Breast epithelium (tissue), 4 donors: ENCODE measurements at places on chromosomes 4 and X. TPM values are rescaled to one million over a fixed set of nuclear protein-coding genes. Genes with fewer than 3 reads are reported as not detected.

DNA sequence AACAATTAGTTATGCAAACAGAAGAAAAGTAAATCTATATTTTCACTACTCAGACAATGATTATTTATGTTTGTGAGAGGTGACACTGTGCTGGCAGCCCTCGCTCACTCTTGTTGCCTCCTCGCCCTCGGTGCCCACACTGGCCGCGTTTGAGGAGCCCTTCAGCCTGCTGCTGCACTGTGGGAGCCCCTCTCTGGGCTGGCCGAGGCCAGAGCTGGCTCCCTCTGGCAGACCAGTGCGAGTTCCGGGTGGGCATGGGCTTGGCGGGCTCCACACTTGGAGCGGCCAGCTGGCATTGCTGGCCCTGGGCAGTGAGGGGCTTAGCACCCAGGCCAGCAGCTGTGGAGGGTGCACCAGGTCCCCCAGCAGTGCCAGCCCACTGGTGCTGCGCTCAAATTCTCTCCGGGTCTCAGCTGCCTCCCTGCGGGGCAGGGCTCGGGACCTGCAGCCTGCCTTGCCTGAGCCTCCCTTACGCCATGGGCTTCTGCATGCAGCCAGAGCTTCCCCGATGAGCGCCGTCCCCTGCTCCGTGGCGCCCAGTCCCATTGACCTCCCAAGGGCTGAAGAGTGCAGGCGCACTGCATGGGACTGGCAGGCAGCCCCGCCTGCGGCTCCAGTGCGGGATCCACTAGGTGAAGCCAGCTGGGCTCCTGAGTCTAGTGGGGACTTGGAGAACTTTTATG, 902.6 kb downstream of the PDHA2 start:
- DNase-seq = no peak

DNA sequence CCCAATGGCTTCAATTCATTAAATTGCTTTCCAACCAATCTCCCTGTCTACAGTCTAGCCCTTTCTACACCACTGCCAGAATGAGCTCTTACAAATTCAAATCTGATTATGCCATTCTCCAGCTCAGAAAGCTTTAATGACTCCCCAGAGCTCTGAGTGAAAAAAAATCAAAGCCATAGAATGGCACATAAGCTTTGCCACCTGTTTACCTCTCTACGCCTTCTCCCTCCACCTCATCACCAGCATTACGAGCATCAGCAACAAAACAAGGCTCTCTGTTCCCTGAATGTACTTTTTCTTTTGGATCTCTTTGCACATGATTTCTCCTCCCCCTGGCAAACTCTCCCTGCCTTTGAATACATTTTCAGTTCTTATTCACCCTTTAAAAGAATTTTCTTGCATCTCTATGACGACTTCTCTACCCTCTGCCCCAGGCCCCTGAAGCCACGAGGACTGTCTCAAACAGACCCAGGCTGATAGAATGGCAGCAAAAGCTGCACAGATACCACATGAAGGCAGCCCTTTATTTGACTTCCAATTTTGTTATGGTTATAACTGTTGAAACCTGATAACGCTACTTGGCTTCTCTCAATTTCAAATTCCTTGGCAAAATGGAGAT, 516.0 kb downstream of the PCDH7 start:
- no peak for DNase-seq

DNA sequence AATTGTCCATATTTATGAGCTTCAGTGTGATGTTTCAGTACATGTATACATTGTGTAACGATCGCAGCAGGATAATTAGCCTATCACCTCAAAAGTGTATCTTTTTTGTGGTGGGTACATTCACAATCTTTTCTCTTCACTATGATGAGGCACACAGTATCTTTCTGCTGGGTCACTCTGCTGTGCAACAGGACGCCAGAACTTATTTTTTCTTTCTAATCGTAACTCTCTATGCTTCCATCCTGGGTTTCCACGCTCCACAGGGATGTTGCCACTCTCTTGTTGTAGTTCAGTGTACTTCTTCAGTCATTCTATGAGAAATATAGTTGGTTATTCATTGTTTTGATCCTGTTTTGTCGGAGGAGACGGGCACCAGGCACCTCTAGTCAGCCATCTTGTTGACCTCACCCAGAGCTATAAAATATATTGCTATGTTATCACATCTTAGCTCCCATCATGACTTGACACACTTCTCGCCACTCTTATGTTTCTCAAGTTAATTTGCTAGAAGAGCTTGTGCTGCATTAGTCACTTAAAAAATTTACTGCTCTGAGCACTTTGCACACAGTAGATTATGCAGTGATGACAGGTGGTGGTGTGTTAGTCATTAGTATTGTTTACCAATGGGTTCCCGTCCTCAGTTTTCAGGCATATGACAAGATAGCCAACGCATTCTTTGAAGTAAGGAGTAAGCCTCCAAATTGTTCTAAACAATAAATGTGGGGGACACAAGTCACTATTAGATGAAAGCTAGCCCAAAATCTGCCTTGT, 1002.7 kb upstream of the PCDH7 start:
- no peak for DNase-seq

DNA sequence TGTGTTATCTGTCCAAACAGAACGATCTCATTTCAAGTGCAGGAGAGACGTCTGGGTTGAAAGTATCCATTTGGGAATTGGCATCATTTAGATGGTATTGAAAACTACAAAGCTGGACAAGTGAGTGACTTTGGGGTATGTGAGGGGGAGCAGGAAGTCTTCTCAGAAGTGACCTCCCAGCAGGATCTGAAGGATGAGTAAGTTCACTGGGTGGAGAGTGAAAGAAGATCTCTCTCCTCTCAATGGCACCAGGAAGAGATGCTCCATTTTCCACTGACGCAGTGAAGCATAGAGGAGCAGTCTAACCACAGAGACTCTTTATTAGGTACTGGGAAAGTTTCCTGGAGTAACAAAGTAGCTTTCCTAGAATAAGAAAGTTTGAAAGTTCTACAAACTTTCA, 161.0 kb downstream of the CPE start:
- no peak for DNase-seq

DNA sequence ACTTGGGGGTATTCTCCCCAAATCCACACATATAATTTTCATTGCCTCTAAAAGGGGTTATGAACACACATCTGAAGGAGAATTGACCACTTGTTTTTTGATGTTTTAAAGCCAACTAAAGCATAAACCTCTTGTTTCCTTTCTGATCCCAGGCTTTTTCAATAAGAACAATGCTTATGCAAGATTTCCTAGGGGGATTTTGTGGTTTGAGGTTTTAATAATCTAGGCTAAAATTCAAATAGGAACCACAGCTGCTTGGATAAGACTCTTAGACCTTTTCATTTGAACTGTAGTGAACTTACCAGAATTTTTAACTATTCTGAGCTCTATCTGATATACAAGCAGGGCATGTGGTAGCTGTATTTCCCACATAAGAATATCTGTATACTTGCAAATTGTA, 651.1 kb downstream of the ANKRD50 start:
- DNase-seq = no peak

The PRSS12 gene
- 2.2 TPM for total RNA-seq

The HSFX1 gene
- total RNA-seq = 1.3 TPM

The BCORL1 gene
- 5.0 TPM for total RNA-seq

The USP17L19 gene
- not detected for total RNA-seq
